Right atrium auricular region (tissue), 2 donors: ENCODE measurements at places on chromosomes 13 and 19. TPM values are rescaled to one million over a fixed set of nuclear protein-coding genes. Genes with fewer than 3 reads are reported as not detected.

DNA sequence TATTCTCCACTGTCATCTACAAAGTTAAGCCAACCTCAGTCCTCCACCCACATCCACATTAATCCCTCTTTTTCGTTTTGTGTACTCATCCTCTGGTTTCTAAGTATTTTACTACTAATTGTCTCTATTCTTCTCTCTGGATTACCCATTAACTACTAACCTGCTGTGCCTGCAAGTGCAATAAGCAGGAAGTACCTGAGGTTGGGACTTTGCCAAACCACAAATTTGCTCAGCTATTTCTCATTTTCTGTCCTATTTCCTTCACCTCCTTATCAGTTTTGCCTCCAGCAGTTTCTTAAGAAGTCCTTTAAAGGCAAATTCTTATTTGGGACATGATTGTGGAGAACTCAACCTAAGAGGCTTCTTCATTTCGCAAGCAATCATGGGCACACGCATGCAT is 1708.9 kb downstream of the SLITRK5 start:
- no peaks in the 10 kb centered on the region for H3K36me3 ChIP-seq
- H3K4me1 ChIP-seq: no peaks in the 10 kb centered on the region
- no peaks in the 10 kb centered on the region for H3K27me3 ChIP-seq

GRCh38 chr19:51702103-51702824 is 9.1 kb downstream of the SPACA6 start:
- peak; percentile 89 for DNase-seq
- H3K4me3 ChIP-seq: no peak overlapping the region
- peak overlapping the region; percentile 93 for H3K27ac ChIP-seq
- H3K27me3 ChIP-seq: no peaks in the 10 kb centered on the region
- H3K4me1 ChIP-seq: no peaks in the 10 kb centered on the region
- H3K36me3 ChIP-seq: peaks cover 48% of the 10 kb centered on the region

The PDX1 gene
- total RNA-seq: not detected

The TEX29 gene
- total RNA-seq: not detected
